Islet precursor cell (in vitro differentiated cells): ENCODE measurements at places on chromosomes 1 and 21.

DNA sequence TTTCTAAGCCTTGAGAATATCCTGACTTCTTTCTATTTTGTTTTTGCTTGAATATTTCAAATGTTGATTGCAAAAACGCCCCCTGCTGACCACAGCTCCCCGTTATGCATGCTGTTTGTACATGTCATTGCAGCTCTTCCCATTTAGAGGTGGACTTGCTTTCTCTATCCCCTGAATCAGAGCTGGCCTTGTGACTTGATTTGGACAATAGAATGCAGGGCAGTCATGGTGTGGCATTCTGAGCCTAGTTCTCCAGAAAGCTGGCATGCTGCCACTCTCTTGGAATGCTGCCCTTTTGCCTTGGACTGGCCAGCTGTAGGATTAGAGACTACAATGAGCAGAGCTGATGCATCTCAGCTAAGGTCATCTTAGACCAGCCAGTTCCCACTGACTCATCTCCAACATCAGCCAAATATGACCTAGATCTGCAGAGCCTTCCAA is 1561.5 kb downstream of the MRPL39 start:
- DNase-seq, result peak; percentile 52

GRCh38 chr1:172004671-172005070 is 163.4 kb downstream of the DNM3 start:
- DNase-seq, result no peak

- peak; percentile 73 for DNase-seq
These were observed 66.2 kb downstream of the ATP2B4 start for GRCh38 chr1:203692565-203693470.

- DNase-seq, result no peak
These were observed 13.9 kb upstream of the ZBTB17 start for GRCh38 chr1:15989776-15990175.

- no peak for DNase-seq
These were observed 173.3 kb downstream of the SEC16B start for GRCh38 chr1:177796561-177796960.

GRCh38 chr1:103461161-103462105 is 64.1 kb upstream of the RNPC3 start:
- no peak for DNase-seq
